HT-29 (cell line): ENCODE measurements at places on chromosomes 12 and 14. TPM values are rescaled to one million over a fixed set of nuclear protein-coding genes. Genes with fewer than 3 reads are reported as not detected.

PIGH gene
- total RNA-seq, result 10.9 and 12.1 TPM in 2 replicates

DYNC1H1 gene
- total RNA-seq, result 181 and 190 TPM in 2 replicates

HNF1A gene
- 31.1 and 41.7 TPM in 2 replicates for total RNA-seq

KRT81 gene
- total RNA-seq, result 0.21 TPM in 1 of 2 replicates, not detected in the other

GALNT8 gene
- total RNA-seq, result 0.74 and 1.1 TPM in 2 replicates

SERPINA12 gene
- not detected in 2 replicates for total RNA-seq

LETMD1 gene
- total RNA-seq, result 36.8 and 47.1 TPM in 2 replicates

GLI1 gene
- total RNA-seq, result 2.0 and 4.2 TPM in 2 replicates
